ENCODE measurements at places on chromosomes 11 and 22. TPM values are rescaled to one million over a fixed set of nuclear protein-coding genes. Genes with fewer than 3 reads are reported as not detected.

DNA sequence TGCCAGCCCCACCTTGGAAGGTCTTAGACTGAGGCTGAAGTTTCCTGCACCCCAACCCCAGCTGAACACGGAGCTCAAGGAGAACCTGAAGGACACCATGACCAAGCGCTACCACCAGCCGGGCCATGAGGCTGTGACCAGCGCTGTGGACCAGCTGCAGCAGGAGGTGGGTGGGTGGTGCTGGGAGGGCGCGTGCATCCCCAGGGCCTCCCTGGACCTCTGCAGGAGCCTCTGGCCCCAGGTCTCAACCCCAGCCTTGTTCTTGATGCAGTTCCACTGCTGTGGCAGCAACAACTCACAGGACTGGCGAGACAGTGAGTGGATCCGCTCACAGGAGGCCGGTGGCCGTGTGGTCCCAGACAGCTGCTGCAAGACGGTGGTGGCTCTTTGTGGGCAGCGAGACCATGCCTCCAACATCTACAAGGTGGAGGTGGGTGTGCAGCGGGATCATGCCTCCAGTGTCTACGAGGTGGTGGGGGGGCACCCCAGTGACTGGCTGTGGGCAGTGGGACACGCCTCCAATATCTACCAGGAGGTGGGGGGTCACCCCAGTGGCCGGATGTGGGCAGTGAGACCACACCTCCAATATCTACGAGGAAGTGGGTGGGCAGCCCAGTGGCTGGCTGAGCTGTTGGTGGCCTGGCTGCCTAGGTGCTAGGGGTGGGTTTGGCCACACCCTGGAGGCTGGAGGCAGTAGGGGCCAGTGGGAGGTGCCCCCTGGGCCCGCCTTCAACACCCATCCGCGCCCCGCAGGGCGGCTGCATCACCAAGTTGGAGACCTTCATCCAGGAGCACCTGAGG is 4.6 kb downstream of the CD151 start:
- no peak for DNase-seq

DNA sequence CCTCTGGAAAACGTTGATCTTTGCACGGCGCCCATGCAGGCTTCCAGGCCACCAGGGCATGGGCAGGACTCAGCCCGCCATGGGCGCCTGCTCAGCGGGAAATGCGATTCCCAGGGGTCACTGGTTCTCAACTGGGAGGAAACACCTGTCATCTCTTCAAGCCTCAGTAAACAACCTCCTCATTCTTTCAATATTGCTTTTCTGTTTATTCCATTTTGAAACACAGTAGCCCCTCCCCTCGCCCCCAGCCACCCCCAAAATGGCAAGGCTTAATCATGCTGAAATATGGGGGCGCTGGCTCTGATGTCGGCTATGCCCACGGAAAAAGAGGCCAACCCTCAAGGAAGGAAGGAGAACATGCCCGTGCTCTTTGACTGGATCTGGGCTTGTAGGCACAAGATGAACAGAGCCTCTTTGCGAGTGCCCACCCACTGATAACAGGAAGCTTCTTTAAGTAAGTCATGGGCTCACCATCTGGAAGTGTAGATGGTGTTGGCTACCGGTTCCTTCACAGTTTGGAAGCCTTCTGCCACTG is 594 bp upstream of the POU2AF1 start:
- DNase-seq = no peak

DNA sequence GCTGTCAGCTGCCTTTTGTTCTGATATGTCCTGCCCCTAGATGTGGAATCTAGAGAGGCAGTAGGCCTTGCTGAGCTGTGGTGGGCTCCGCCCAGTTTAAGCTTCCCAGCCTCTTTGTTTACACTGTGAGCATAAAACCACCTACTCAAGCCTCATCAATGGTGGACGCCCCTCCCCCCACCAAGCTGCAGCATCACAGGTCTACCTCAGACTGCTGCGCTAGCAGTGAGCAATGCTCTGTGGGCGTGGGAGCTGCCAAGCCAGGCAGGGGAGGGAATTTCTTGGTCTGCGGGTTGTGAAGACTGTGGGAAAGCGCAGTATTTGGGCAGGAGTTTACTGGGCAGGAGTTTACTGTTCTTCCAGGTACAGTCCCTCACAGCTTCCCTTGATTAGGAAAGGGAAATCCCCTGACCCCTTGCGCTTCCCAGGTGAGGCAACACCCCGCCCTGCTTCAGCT is 98.5 kb downstream of the SMCO4 start:
- no peak for DNase-seq

OLFML1 gene
- 8.7 TPM for total RNA-seq

Data from thoracic aorta (tissue), 2 donors.